ENCODE measurements at places on chromosomes 16 and 17.
A peak's percentile ranks its signal among the peaks of the same experiment; 100 is the strongest.

DNA sequence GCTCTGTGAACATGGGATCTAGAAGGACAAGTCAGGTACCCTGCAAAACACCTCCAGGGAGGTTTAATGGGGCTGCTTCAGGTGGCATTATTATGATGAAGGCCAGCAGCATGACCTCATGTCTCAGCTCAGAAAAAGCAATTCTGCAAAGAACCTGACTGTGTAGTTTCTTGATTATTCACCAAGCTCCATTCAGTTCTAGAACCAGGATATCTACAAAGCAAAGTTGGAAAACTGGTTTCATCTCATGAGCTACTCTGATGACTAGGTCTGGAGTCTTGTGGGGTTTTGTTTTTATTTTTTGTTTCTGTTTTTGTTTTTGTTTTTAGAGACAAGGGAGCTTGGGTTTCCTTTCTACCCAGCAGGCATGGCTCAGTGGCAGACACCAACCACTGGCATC, 19.0 kb upstream of the LRRC37A3 start:
- no peak for DNase-seq

DNA sequence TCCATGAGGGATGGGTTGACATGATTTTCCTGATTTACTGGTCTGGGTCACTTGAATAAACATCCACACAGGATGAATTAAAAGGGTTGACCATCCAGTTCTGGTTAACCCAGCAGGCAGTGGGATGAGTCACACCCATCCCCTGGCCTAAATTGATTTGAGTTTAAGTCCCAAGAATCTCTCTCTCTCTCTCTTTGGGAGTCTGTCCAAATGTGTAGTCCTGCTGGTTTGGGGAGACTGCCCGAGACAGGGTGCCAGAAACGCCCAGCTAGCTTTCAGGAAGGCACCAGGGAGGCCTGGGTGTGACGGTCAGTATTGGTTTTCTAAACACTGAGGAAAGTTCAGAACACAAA, 38.8 kb downstream of the SCPEP1 start:
- DNase-seq, result no peak

DNA sequence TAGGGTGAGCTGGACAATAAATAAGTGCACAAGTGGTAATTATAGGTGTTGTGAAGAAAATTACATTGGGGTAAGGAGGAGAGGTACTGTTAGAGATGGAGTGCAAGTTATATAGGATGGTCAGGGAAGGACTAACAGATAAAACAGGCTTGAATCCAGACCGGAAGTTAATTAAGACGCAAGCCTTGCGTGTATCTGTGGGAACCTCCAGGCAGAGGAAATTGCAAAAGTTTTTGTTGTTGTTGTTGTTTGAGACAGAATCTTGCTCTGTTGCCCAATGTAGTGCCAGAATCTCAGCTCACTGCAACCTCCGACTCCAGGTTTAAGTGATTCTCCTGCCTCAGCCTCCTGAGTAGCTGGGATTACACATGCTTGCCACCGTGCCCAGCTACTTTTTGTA, 2.4 kb upstream of the ZNF18 start:
- no peak for DNase-seq

DNA sequence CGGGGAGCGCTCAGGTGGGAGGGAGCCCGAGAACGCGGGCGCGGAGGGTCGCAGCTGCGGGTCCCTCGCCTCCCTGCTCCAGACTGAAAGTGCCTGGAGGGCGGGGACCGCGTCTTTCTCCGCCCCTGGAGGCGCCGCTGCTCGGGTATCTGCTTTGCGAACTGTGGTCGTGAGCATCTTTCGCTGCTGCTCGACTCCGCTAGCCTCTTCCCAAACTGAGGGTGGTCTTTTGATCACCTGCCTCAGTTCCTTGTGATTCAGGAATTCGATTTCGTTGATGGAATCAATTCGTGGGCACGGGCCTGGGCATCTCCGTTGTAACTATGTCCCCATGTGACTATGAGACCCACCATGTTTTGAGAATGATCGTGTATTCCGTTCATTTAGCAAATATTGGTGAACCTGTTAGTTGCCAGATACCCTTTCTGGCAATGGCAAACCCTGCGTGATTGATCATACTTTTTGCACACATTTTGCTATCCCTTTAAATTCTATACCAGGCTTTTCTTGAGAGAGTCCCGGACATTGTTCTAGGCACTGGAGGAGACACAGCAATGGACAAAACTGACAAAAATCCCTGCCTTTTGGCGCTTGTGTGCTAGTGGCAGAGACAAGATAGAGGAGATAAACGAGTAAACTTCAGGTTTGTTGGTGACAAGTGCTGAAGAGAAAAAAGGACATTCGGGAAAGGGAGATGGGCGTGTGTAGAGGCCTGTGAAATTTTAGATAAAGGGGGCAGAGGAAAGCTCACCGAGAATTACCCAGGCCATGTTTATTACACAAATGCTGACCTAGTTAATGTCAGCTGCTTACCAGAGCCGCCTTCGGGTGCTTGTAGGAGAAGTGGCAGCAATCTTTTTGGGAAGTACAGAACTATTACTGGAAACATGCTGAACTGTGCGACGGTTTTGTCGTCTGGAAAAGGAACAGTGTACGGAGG, 948 bp downstream of the UTP18 start:
- no peak for DNase-seq

GRCh38 chr17:9948928-9949327, 43.9 kb upstream of the RCVRN start:
- DNase-seq, result no peak

GRCh38 chr17:83046448-83047181, 32.8 kb upstream of the METRNL start:
- DNase-seq, result no peak

- no peak for DNase-seq
These were observed 43.8 kb downstream of the TBCD start for GRCh38 chr17:82795615-82796014.

GRCh38 chr17:32350666-32351418, 885 bp downstream of the ZNF207 start:
- DNase-seq, result no peak

DNA sequence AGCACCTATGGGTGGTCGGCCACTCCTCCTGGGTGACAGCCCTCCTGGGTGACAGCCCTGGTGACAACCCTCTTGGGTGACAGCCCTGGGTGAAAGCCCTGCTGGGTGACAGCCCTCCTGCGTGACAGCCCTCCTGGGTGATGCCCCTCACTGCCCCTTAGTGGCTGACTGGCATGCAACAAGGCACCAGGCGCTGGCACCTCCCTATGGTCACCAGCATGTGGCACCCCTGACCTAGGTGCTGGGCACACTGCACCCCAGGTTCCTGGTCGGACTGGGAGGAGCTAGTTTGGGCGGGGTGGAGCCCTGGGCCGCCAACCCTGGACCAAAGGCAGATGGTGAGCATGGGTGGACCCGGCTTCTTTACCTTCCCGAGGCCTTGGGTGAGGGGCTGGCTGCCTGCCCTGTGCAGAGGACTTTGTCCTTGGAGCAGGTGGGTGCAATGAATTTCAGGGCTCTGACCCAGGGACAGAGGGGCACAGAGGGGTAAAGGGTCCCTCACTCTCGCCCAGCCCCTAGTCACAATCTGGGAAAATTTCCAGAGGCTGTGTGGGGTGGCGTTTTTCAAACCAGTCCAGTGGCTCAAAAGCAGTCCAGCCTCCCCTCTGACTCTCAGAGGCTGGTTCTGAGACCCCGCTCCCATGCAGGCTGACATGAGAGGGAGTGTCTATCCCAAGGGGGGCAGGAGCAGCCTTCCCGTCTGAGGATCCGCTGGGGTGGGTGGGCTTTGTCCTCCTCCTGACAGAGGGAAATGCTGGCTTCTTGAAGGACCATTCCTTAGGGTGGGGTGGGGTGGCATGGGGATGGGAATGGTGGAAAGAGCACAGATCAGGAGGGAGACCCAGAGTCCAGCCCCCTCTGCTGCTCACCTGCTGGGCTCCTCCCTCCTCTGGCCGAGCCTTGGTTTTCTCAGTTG, 25.9 kb upstream of the TNFRSF13B start:
- peak; percentile 45 for DNase-seq

DNA sequence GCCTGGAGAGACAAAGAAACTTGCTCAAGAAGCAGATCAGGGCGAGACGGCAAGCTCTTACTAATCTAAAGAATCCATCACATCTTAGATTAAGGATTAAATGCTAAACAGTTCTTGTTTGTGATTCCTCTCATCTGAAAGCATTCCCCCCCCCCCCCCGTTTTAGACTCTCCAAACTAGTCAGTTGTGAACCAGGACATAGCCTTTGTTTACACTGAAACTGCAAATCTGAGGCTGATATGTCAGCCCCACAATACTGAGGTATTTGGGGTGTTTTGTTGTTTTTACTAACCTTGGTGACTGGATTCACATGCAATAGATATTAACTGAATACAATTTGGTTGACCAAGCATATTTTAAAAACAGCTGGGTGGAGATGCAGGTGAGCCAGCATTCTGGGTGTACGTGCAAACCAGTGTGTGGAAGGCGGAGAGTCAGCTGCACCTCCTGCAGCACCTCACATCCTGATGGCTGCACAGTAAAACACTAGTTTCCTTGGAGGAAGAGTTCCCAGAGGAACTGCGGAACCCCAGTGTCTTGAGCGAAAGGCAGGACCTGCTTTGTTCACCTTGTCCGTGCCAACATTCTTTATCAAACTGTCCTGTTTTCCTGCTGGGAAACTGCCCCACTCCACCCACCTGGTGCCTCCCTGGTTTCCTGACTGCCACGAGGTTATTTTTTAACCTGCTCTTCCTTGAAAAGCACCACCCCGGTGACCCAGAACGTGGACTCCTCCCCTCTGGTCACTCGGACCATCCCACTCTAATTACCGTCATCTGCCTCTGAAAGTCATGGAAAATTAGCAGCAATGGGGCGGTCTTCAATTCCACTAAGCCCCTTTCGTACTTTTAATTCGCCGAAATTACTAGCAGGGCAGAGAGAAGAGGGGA, 1.2 kb upstream of the YPEL2 start:
- DNase-seq, result no peak

DNA sequence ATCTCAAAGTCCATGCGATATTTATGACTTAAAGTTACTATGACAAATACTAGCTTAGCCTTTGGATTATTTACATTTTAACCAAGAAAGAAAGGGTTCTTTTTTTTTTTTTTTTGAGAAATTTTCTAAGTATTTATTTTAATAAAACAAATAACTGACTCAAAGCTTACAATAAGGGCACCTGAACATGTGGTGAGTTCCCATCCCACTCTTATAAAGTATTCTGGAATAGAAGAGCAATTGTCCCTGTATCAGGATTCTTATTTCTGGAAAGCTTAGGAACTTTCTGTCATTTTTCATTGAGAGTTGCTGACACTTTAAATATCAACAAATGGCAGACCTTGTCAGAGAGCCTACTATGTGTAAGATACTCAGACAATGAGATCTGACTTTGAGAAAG, 686.1 kb upstream of the SOX9 start:
- DNase-seq, result no peak

DNA sequence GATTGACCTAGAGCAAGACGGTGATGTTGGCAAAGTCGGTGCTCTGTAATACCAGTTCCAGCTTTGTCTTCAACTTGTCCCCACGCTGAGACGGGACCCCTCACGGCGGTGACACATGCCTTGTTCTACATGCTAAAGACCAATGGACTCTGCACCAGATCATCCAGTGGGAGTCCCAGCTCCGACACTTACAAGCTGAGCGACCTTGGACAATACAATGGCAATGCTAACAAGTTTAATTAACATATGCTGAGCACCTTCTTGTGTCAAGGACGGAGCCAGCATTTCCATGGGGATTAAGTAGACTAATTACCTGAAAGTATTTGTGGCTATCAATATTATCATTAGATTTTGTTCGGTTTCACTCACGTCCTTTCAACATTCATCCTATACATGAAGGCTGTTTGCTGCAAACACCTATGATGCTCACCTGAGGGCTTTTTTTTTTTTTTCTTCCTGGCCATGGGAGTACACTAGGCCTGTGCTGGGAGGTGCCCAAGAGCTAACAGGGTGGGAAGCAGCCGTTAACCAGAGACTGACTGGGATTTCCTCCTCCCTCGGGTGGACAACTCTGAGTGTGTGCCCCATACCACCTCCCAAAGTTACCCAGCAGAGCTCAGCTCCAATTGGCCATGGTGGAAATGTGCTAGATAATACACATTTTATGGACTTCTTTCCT, 308.6 kb upstream of the ZFHX3 start:
- no peak for DNase-seq

GRCh38 chr16:27799896-27800295, 250.0 kb downstream of the KATNIP start:
- DNase-seq, result no peak

DNA sequence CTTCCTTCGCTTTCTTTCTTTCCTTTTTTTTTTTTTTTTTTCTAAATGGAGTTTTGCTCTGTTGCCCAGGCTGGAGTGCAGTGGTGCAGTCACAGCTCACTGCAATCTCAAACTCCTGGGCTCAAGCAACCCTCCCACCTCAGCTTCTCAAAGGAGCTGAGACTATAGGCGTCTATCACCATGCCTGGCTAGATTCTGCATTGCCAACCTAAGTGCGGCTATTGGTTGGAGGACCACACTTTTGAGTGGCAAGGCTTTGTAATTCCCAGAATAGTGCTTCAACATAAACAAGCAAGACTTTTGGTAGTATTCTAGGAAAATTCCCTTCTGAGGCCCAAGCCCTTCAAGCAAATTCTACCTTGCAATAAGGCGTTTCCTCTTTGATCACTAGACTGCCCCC, 107.8 kb downstream of the YPEL2 start:
- DNase-seq, result no peak

DNA sequence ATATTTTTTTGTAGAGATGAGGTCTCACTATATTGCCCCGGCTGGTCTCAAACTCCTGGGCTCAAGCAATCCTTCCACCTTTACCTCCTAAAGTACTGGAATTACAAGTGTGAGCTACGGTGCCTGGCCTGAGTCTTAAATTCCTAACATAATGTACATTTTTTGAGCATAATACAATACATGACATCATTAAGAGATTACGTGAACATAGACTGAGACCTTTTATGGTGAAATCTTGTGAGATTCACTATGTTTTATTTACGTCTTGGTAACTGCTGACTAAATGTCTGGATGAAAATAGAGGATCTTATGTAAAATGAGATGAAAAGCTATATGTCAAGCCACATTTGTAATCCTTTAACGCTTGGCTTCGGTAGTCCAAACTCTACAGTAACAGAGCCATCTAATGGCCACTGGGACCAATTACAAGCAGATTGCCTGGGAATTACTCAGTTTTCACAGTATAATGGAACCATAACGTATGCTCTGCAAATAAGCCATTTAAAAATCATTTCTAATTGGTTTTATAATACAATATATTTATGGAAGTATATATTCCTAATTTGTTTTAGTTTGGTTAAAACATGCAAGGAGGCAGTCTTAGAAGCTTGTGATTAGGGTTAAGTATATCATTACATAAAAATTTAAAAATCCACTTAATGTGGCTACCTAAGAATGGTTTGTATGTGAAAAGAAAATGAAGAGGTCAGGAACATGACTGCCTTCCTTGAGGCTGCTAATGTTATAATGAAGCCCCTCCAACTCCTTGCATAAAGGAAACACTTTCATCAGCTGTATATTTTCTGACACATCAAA, 8.1 kb upstream of the EFCAB13 start:
- no peak for DNase-seq

DNA sequence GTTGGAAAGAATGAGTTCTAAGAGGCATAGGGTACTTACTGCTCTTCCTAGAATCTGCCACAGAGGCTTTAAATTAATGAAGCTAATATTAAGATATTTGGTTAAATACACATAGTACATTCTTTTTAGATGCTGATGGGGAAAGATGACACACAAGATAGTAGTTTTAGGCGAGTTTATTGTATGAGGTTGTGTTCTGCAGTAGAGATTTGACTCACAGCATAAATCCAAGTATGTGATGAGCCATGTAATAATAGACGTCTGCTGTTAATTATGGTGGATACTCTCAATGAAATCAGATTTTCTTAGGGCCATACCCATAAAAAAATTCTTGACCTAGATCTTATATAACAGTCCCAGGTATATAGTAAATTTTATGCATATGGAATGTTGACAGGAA, 8.0 kb downstream of the TNRC6C start:
- no peak for DNase-seq

Measured in stimulated activated CD8-positive, alpha-beta memory T cell treated with anti-CD3 and anti-CD28 coated beads, Interleukin-12 subunit alpha, Interleukin-12 subunit beta, amount 100 ng/mL, for 4 hours (primary cell).